Fibroblast of villous mesenchyme (primary cell): ENCODE measurements at places on chromosomes 1 and 21. TPM values are rescaled to one million over a fixed set of nuclear protein-coding genes. Genes with fewer than 3 reads are reported as not detected.

DNA sequence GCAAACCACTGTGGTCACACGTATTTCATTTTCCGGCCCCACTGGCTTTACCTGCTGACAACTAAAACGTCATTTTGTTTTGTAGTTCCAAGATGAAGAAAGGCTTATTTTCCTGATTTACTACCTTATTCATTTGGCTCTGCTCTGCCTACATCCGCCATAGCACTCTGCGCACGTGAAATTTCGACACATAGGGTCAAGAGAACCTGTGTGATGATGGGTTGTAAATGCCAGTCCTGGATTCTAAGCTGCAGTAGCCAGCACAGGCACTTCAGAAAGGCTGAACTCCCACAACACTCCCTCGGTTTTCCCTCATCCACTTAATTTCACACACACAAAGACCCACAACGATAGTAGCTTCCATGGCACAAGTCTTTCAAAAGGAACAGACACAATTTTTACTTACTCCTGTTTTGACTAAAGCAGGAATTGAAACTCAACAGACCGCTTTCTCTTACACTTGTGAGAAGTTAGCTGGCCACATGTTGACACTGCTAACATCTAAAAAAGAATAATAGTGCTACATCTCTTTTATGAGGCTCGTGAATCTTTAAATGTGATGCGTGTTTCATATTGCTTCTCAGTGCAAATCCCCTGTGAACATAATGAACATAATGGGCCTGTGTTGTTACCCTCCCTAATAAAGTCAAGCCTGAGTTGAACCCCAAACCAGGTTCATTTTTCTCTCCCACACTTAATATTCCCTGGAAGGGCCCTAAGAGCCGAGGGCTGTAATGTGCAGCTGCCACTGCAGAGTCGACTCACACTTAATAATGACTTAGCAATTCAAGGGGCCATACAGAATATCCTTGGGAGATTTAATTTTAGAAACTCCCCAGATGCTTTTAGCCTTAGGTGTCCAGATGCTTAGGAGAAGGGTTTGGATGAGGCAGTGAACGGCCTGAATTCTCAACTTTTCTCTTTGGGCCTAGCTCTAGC is 1.5 kb upstream of the RUNX1 start:
- peak; percentile 63 for DNase-seq

- no peak for DNase-seq
These were observed 142.3 kb upstream of the COL6A1 start for GRCh38 chr21:45839274-45839673.

DNA sequence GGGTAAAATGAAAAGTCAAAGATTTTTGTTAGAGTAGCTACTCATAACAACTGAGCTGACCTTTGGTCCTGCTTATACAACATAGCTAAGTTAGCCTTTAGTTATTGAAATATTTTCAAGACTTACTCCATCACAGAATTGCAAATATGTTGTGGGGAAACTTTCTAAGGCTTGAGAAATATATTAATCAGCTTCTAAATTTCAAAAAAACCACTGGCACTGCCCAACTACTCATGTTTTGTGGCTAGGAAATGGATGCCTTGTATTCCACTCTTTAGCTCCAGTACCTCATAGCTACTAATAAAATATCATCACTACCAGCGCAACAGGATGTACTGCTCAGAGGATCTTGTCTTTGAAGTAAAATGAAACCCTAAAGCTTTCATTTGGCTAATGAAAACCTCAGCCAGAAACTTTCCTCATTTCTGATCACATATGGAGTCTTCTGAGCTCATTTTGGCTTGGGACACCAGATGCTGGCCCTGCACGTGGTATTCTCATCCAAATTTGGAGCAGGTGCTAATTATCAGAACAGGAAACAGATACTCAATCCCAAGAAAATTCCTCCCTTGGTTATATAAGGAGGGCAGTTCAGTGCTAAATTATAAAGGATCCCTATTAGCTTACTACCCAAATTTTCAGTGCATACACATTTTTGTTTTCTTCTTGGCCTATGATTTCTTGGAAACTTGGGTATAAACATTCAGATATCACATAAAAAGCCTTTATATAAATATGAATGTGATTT is 690.7 kb downstream of the ADGRL2 start:
- DNase-seq, result no peak

GRCh38 chr1:31111290-31111951 is 45.9 kb upstream of the PUM1 start:
- peak; percentile 63 for DNase-seq

DNA sequence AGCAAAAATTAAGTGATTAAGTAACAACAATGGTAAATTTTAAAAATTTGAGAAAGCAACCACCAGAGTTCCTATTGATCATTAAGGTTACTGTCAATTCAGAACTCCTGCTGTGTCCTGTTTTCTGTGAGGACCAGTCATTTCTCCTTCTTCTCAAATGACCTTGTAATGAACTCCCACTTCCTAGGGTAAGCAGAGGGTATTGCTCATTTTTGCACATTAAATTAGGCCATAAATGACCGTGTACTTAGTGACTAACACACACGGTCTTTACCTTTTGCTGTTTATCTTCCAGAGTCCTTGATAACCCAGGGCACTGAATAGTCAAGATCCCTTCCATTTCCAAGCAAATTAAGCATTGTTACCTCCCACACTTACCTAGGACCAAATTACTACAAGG is 227.5 kb upstream of the LYPLAL1 start:
- no peak for DNase-seq

Gene LYPLA2
- total RNA-seq, result 46.7 and 48.8 TPM in 2 replicates

DNA sequence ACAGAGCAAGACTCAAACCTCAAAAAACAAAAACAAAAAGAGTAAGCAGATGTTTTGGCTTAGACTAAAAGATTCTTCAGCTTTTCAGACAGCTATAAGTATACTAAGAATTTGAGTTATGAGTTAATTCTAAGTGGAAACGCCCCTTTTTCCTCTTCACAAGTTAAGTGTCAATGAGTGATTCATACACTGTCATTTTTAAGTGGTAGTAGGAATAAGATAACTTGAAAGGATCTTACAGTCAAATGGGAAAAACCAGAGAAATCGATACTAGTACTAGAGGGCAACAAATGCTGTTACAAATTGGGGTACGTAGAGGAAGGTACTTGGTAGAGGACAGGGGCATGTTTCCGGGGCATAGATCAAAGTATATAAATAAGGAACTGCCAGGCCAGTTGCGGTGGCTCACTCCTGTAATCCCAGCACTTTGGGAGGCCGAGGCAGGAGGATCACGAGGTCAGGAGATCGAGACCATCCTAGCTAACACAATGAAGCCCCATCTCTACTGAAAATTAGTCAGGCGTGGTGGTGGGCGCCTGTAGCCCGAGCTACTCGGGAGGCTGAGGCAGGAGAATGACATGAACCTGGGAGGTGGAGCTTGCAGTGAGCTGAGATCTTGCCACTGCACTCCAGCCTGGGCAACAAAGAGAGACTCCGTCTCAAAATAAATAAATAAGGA is 7.4 kb downstream of the H3-3A start:
- no peak for DNase-seq

Gene KRTAP7-1
- total RNA-seq, result not detected in 2 replicates

Gene PEX14
- 17.3 and 18.7 TPM in 2 replicates for total RNA-seq

- DNase-seq, result no peak
These were observed 5.7 kb upstream of the NHLH1 start for GRCh38 chr1:160361199-160361598.

GRCh38 chr1:116474921-116475849 is 95.6 kb downstream of the CD58 start:
- no peak for DNase-seq

Gene TSACC
- total RNA-seq, result not detected in 2 replicates

DNA sequence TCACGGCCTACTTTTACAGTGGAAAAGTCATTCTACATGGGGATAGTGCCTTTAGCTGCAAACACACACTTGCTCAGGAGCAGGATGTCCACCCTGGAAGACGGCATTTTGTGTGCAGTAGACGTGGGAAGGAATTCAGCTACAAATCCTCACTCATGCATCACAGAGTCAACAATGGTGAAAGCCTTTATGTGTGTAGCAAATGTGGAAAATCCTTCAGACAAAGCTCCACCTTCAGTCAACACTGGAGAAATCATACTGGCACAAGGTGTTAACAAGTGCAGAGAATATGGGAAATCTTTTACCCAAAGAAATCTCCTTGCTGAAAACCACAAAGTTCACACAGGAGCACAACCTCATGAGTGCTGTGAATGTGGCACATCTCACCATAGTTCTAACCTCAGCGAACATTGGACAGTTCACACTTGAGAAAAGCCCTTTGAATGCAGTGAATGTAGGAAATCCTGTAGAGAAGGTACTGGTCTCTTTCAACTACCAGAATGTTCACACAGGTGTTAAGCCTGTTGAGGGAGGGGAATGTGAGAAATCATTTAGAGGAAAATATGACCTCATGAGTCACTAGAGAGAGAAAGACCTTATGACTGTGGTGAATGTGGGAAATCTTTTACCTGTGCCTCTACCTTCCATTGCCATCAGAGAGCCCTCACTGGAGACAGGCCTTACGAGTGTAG is 101.8 kb downstream of the PTGS2 start:
- no peak for DNase-seq

Gene ZNF496
- 19.4 and 27.4 TPM in 2 replicates for total RNA-seq

DNA sequence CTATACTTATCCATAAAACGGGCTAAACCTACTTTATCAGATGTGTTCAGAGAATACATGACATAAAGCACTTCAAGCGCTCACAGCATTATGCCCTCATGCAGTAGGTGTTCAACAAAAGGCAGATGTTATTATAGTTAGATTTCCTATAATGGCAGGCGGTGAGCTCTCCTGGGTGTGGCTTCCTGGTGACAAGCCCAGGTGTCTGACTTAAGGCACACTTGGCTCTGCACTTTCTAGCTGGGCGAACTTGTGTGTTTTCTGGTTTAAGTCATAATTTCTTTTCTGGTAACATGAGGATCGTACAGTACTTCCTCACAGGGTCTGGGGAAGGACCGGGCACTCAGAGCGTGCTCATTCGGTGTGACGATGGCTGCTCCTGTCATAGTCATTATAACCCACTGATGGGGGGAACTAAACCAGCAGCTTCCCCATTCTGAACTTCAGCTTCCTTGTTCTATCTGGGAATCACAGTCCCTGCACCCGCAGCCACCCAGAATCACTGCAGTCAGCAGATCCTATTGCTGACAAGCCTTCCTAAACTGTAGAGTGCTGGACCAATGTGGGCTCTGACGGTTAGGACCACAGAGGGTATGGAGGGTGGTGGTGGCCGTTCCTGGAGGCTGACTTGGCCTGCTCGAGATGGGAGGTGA is 52.8 kb downstream of the IGSF21 start:
- DNase-seq, result no peak

DNA sequence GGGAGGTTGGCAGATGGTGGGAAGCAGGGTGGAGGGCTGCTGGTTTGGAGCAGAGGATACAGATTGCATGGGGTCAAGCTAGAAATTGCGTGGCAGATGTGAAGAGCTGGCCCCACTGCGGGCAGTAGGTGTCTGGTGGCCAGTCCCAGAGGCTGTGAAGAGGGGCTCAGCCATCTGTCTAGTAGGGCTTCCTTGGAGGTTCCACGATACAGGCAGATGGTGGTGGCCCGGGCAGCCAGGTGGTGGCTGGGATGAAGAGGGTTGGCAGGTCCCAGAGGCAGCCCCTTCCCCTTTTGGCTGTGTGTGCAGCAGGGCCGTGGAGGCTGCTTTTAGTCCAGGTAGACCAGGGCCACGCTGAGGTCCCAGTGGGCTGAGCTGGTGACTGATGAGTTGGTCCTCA is 16.6 kb downstream of the PSEN2 start:
- no peak for DNase-seq

- no peak for DNase-seq
These were observed 8.2 kb upstream of the LINGO4 start for GRCh38 chr1:151813271-151813977.

GRCh38 chr1:185674201-185674600 is 60.0 kb upstream of the HMCN1 start:
- DNase-seq, result no peak

Gene CLDN8
- total RNA-seq, result not detected in 2 replicates

Gene AADACL3
- total RNA-seq, result not detected in 2 replicates

Gene PPFIA4
- 1.6 and 4.3 TPM in 2 replicates for total RNA-seq

Gene FMO5
- total RNA-seq, result 0.43 and 1.3 TPM in 2 replicates

Gene DNAH14
- total RNA-seq, result 13.5 and 14.7 TPM in 2 replicates

DNA sequence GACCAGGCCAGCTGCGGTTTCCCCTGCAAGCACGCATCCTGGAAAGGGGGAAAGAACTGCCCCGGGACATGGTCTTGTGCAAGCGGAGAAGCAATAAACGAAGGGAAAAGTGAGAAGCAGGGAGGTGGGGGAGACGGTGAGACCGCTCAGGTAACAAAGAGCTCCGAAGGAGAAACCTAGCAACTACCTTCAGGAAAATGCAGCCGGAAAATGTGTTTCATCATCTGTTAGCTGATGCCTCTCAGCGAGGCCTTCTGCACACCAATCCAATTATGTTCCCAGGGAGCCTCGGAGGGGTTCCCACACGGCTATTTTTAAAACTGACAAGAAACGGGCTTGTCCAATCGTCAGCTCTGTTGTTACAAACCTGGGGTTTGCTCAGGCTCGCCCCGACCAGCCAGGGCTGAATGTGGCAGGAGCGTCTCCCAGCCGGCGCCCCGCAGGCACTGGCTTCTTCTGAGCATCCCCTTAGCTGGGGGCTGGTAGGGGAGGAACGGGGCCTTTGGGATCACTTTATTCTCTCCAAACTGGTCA is 3.4 kb downstream of the RIPK4 start:
- DNase-seq, result no peak

- no peak for DNase-seq
These were observed 157.0 kb upstream of the C21orf91 start for GRCh38 chr21:17976139-17976538.

DNA sequence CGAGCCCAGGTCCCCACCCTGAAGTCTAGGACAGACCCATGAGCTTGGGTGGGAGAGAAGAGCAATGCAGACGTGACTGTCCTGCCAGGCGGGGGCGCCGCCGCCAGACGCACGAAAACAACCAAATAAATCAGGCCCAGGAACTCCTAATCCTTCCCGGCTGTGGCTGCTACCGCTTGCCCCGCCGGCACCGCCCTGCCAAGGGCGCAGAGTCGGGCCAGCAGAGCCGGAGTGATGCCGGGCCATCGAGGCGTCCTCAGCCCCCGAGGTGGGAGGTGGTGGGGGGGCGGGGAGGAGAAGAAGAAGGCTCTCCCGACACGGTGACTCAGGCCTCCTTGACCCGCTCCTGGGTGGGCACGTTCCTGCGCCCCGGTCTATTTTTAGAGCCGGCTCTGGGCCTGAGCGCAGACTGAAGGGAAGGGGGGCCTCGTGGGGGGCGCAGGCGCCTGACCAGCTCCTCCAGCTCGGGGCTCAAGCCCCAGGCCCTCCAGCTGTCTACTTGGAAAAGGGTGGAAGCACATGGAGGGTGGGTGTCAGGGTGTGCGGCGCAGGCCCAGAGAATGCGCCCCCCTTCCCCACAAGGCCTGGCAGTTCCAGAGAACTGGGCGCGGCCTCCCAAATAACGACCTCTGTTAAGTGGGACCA is 10.7 kb upstream of the COL16A1 start:
- peak; percentile 91 for DNase-seq

Gene PRDX6
- total RNA-seq, result 356 and 611 TPM in 2 replicates

Gene CRB1
- total RNA-seq, result under 0.01 TPM in 2 replicates

Gene SMIM1
- 1.7 and 3.5 TPM in 2 replicates for total RNA-seq

Gene POGZ
- total RNA-seq, result 28.0 and 31.1 TPM in 2 replicates
